ENCODE measurements at places on chromosomes 5 and 9.

GRCh38 chr5:172932313-172933017, 26.8 kb upstream of the RPL26L1 start:
- peak; percentile 79 for DNase-seq

DNA sequence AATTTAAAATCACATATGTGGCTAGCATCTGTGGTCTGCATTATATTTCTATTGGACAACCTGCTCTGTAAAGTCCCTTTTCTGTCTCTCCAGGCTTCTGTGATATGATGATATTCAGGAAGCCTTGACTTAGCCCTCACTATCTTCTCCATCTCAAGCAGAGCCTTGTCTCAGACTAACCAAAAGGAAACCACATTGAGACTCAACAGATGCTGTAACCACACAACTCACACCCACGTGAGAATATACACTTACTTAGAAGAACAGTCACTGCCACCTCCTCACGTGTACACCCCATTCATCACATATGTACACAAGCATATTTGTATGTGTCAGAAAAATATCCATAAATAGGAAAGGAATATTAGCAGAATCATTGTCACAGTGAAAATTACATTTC, 33.6 kb downstream of the HTR4 start:
- no peak for DNase-seq

DNA sequence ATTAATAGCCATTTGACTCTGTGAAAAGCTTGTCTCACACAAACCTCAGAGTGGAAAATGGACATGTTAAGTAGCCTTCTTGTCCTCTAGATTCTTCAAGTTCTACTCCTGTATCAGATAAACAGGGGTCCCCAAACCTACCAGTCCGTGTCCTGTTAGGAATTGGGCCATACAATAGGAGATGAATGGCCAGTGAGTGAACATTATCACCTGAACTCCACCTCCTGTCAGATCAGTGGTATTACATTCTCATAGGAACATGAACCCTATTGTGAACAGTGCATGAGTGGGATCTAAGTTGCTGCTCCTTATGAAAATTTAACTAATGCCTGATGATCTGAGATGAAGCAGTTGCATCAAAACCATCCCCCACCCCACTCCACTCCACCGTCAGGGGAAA, 136.3 kb downstream of the TMEM232 start:
- no peak for DNase-seq

GRCh38 chr5:82664732-82665131, 386.6 kb upstream of the RPS23 start:
- DNase-seq = no peak

DNA sequence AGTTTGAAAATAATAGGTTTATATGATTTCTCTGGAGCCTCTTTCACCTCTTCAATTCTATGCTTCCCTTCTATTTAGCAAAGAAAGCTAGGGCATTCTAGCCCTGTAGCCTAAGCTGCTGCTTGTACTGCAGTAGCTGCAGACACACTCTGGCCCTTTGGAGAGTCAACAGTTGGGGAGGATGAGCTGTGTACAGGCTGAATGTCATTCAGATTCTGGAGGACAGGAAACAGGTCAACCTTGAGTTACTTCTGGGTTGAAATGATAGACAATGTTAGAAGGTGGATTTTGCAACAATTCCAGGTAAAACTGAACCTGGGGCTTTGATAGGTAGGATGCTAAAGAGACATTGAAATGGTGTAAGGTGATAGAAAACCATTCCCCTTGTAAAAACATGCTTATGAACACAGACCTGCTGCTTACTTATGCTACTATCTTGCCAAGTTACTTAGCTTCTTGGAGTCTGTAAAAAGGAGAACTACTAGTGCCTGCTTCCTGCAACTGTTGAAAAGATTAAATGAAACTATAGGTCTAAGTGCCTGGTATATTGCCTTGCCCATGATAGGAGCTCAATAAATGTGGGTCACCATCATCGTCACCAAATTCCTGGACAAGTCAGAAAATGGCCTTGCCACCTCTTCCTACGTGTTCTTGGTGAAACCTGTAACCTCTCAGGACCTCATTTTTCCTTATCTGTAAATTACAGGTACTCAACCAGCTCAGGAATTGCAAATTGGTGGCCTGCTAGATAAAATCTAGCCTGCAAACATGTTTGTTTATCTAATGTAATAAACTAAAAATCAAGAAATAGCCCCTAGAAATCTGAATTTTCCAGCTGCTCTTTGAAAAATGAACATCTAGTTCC, 83.7 kb downstream of the GALNT10 start:
- DNase-seq = peak; percentile 10

GRCh38 chr9:76571743-76572146, 112.8 kb downstream of the GCNT1 start:
- DNase-seq = no peak
